ENCODE measurements at places on chromosomes 6 and 20.

- DNase-seq: no peak
These were observed 31.6 kb downstream of the GJA10 start for GRCh38 chr6:89925826-89926225.

- DNase-seq: no peak
These were observed 140.8 kb downstream of the SLC16A10 start for GRCh38 chr6:111228094-111228493.

DNA sequence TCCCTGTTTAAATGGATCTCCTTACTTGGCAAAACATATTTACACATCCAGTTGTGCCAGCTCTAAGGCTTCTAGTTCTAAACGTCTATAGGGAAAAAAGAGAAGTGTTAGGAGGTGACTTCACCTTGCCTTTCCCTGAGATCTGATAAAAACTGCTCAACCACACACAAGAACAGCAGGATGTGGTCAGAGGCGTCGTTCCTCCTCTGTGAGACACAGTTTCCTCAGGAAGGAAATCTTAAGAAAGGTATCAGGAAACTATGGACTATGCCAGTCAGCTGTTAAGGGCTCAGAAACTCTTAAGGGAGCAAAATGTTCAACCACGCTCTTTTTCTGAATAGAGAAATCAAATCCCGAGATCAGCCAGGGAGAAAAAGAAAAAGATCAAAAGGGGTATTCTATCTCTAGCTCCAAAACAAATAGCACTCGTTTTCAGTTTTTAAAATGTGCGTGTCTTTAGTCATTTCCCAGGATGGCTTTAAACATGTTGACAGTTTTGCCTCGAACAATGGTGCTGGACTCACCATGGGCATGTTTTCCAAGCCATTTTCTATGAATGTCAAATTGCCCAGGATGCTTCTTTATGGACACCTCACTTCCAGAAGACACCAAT is 154.5 kb downstream of the HACE1 start:
- no peak for DNase-seq

- no peak for DNase-seq
These were observed 9.0 kb downstream of the UQCC2 start for GRCh38 chr6:33702345-33702977.

GRCh38 chr6:112651239-112651638 is 304.1 kb downstream of the RFPL4B start:
- peak; percentile 27 for DNase-seq

DNA sequence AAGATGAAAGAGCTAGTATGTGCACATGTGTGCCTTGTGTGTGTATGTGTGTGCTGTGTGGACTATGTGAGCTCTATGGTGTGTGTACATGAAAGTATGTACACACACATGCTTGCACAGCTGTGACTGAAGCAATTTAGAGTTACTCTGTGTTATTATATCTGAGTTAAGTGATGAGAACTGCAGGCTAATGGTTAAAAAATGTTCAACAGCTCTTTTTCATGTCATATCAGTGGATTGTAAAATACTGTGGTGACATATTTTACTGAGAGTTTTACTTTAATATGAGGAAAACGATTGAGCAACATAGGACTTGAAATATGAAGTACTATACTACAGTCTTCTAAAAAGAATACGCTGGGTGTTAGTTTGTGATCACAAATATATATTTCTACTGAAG is 195.7 kb upstream of the KCNK16 start:
- no peak for DNase-seq

DNA sequence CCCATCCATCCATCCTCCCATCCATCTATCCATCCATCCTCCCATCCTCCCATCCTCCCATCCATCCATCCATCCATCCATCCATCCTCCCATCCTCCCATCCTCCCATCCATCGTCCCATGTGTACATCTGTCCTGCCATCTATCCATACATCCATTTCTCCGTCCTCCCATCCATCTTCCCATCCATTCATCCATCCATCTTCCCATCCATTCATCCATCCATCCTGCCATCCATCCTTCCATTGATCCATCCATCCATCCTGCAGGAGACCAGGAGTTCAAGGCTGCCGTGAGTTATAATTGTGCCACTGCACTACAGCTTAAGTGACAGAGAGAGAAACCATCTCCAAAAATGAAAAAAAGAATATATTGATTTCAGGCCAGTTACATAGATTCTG is 356.5 kb downstream of the CDH26 start:
- no peak for DNase-seq

DNA sequence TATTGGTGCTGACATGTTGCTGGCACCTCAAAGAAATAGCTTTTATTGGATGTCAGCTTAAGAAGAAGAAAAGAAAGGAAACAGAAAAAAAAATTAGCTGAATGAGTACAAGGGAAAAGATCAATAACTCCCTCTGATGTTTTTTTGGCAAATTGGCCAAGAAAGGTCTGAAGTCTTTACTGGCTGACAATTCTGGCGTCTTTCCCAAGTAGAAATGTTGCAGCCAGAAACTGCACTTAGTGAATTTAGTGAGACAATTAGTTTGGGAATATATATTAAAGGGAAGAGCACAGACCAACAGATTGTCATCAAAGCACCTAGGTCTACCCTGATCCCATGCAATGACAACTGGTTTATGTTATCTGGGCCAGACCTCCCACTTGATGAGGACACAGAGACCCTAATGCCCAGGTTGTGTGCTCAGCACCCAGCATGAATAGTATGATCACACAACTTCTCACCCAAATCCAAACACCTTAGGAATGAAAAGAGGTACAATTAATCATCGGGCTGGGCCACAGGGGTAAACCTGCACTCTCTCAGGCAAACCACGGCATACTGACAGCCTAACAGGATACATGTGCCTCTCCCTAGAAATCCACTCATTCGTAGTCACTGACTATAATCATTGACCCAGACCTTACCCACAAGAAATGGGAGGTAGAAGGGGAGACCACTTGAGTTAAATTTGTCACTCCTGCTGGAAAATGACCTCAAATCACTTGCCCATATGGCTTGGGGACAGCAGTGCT is 612.3 kb upstream of the ARID1B start:
- DNase-seq: no peak

DNA sequence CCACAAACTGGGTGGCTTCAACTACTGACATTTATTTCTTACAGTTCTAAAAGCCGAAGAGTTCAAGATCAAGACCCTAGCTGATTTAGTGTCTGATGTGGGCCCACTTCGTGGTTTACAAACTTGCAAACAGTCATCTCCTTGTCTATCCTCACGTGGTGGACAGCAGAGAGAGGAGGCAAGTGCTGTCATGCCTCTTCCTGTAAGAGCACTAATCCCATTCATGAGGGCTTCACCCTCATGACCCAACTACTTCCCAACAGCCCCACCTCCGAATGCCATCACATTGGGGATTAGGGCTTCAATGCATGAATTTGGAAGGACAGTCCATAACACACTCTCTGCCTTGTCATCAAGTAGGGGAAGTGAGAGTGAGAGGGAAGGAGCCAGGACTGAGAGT is 15.6 kb upstream of the ISM1 start:
- DNase-seq: no peak

DNA sequence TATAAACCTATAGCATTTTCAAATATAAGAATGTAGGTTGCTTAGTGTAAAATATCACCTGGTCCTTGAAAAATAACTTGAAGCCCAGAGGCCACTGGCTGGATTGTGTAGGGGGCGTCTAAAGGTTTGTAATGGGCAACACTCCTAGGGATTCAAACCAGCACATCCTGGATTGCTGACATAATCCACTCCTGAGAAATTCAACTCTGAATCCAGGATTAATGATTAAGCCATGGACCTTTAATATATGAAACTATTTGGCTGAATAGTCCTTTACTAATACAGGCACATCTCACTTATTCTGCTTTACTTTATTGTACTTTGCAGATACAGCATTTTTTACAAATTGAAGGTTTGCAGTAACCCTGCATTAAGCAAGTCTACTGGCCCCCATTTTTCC is 160.8 kb downstream of the UBE3D start:
- no peak for DNase-seq

GRCh38 chr6:78615430-78615904 is 251.9 kb upstream of the IRAK1BP1 start:
- DNase-seq: no peak

- DNase-seq: no peak
These were observed 178.7 kb upstream of the TNFAIP3 start for GRCh38 chr6:137688230-137688971.

GRCh38 chr20:2387580-2387979 is 6.9 kb downstream of the TGM6 start:
- no peak for DNase-seq

GRCh38 chr6:3272911-3273547 is 14.3 kb downstream of the PSMG4 start:
- no peak for DNase-seq

DNA sequence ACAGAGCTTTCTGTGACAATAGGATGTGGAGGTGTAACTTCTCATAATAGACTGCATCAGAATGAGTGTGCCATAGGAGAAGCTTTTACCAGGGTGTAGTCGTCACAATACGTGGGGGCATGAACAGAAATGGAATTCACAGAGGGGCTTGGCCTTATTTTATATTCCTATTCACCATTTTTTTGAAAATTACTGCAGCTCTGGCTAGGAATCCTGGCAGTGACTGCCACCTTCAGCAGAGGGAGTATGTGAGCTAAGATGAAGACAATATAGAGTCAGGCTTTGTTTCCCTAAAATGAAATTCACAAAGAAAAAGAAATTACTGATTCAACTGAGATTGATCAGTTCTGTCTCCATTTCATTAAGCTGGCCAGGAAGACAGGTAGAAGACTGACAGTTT is 13.9 kb downstream of the TOMM6 start:
- DNase-seq: no peak

DNA sequence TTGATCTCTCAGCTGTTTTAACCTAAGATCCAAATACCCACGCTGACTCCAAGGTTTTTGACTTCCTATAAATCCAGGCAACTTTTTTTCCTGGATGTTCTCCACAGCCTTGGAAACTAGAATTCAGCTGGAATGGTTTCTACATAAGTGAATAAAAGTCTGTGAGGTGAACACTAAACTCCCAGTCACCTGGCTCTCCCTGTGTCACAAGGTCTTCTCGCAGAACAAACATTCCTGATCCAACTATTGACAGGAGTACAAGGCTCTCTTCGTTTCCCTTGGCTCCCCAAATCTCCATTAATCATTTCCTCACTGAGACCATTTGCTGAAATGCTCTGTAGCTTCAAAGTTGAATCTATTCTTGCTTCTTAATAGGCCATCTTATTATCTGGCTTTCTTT is 265.7 kb downstream of the ADGRG6 start:
- no peak for DNase-seq

- DNase-seq: no peak
These were observed 53.8 kb downstream of the DCBLD1 start for GRCh38 chr6:117536317-117536716.

GRCh38 chr6:55919716-55920308 is 44.4 kb upstream of the BMP5 start:
- DNase-seq: no peak

DNA sequence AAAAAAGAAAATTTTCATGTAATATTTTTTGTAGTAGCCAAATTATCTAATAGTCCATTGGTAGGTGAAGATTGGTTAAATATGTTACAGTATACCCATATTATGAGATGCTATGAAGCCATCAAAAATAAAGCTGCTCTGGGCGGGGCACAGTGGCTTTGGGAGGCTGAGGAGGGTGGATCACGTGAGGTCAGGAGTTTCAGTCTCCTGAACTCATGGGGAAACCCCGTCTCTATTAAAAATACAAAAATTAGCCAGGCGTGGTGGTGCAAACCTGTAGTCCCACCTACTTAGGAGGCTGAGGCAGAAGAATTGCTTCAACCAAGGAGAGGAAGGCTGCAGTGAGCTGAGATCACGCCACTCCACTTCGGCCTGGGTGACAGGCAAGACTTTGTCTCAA is 360.5 kb downstream of the KIF16B start:
- no peak for DNase-seq

GRCh38 chr6:32056254-32056653 is 18.0 kb downstream of the CYP21A2 start:
- DNase-seq: no peak

DNA sequence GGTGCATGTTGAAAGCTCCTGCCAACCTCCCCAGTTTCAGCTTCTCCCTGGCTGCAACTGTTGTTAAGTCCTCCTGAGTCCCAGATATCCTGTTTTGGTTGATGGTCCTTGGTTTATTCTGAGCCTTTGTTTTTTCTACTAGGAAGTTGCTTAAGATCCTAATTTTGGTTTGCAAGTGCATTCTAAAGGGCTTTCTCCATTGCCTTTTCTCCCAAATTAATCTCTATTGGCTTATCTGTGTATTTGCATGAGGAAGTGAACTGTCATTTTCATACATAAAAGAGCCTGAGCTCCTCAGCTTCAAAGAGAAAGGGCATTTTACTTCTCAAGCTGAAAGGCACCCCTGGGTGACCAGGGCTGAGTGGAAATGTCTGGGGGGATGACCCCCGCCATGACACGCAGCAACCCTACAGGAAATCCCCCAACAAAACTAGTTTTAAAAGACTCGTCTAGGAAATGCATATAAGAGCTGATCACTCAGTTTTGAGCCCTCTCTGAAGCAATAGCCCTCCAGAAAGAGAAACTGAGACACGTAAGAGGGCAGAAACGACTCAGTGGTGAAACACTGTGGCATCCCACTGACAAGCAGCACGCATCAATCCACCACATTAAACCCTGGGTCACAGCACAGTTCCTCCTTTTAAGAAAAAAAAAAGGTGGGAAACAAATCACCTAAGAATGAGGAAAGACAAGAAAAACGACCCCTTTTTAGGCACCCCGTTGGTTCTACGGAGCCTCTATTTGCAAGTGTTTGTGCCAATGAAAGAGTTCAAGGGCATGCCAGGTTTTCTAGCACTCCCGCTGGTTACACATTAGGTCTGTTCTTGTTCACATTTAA is 140.9 kb downstream of the THBS2 start:
- no peak for DNase-seq

GRCh38 chr6:158843751-158844683 is 24.8 kb upstream of the EZR start:
- DNase-seq: no peak

DNA sequence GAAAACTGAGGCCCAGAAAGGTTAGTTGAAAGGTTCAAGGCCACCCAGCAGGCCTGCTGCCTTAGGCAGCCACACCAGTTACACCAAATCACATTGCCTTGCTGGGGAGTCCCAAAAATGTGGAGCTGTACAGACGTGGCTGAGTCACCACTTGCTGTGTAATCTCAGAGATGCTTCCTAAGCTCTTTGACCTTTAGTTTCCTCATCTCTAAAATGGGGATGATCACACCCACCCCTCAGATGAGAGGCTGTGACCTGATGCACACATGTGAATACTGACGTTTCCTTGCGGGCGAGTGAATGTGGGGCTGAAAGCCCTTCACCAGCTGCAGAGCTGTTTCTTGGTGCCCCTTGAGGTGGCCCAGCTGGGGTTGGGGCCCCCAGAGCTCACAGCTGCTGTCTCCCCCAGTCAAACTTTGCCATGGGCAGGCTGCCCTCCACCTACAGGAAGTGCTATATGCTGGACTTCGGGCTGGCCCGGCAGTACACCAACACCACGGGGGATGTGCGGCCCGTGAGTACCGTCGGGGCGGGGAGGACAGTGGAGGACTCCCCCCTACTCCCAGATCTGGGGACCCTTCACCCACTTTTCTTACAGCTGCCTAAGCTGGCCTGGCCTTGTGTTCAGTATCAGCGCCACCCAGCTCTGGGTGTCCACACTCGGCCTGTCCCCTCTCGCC is 11.0 kb downstream of the TTBK1 start:
- no peak for DNase-seq

- DNase-seq: no peak
These were observed 48.1 kb downstream of the RIPOR2 start for GRCh38 chr6:24887545-24888140.

GRCh38 chr6:38843798-38844197 is 128.7 kb downstream of the DNAH8 start:
- no peak for DNase-seq

Data from anterior cingulate cortex (tissue), 58 donors.